Mesenchymal stem cell (in vitro differentiated cells and primary cell): ENCODE measurements at places on chromosomes 12 and 14.

- H3K36me3 ChIP-seq = no peaks in the 10 kb centered on the region
- peaks cover 30% of the 10 kb centered on the region for H3K27me3 ChIP-seq
- no peak overlapping the region for H3K27ac ChIP-seq
- H3K4me3 ChIP-seq = no peak overlapping the region
- DNase-seq = peak; percentile 44
These were observed 169.0 kb downstream of the PRIMA1 start for GRCh38 chr14:93619176-93619793.

DNA sequence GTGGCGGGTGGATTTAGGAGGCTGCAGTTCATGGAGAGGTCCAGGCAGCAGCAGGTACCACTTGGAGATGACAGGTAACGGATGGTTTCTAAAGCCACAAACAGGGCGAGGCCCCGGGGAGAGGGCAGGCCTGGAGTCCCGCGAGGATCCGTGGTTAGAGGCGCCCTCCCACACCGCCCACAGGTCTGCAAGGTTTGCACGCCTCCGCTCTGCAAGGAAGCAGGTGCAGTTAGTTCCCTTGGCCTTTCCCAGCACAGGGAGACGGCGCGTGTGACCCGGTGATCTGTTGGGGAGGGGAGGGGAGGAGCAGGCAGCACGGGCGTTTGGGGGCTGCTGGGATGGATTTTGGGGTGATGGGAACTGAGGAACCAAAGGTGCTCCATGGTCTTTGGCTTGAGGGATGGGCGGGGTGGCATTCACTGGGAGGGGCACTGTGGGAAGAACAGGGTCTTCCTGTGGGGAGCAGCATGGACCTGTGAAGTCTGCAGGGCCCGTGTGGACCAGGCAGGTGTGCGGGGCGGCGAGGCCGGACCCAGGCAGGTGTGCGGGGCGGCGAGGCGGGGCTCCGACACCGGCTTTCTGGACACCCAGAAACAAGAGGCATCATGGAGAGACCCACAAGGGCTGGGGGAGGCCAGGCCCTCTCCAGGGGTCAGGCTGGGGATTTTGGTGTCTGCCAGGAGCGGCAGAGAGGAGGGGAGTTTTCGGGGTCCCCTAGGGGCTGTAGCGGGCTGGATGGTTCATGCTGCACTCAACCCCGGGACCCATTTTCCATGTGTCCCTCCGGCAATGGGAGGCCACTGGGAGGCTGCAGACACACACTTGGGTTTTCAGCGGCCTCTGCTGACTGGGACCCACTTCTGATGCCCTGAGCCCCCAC, 29.1 kb downstream of the NOC4L start:
- no peak for DNase-seq
- no peak overlapping the region for H3K27ac ChIP-seq
- H3K27me3 ChIP-seq = peaks cover 21% of the 10 kb centered on the region
- peaks cover 1% of the 10 kb centered on the region for H3K4me1 ChIP-seq

- DNase-seq = no peak
- H3K27me3 ChIP-seq = no peaks in the 10 kb centered on the region
- H3K36me3 ChIP-seq = no peaks in the 10 kb centered on the region
- no peak overlapping the region for H3K27ac ChIP-seq
- no peak overlapping the region for H3K4me3 ChIP-seq
- H3K4me1 ChIP-seq = no peaks in the 10 kb centered on the region
These were observed 11.7 kb upstream of the MMP17 start for GRCh38 chr12:131816495-131816894.

DNA sequence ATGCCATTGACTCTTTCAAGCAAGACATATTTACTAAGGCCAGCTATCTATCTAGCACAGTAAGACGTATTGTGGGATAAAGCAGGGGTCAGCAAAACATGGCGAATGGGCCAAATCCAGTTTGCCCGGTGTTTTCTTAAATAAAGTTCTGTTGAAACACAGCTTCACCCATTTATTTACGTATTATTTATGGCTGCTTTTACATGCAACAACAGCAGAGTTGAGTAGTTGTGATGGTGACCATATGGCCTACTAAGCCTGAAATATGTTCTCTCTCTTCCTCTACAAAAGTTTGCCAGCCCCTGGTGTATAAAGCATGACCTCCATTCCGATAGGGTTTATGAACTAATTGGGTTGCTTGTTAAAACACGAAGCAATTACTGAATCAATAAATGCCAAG, 322.1 kb downstream of the CCDC91 start:
- H3K36me3 ChIP-seq = no peaks in the 10 kb centered on the region
- H3K4me3 ChIP-seq = no peak overlapping the region
- no peak overlapping the region for H3K27ac ChIP-seq
- no peak for DNase-seq

DNA sequence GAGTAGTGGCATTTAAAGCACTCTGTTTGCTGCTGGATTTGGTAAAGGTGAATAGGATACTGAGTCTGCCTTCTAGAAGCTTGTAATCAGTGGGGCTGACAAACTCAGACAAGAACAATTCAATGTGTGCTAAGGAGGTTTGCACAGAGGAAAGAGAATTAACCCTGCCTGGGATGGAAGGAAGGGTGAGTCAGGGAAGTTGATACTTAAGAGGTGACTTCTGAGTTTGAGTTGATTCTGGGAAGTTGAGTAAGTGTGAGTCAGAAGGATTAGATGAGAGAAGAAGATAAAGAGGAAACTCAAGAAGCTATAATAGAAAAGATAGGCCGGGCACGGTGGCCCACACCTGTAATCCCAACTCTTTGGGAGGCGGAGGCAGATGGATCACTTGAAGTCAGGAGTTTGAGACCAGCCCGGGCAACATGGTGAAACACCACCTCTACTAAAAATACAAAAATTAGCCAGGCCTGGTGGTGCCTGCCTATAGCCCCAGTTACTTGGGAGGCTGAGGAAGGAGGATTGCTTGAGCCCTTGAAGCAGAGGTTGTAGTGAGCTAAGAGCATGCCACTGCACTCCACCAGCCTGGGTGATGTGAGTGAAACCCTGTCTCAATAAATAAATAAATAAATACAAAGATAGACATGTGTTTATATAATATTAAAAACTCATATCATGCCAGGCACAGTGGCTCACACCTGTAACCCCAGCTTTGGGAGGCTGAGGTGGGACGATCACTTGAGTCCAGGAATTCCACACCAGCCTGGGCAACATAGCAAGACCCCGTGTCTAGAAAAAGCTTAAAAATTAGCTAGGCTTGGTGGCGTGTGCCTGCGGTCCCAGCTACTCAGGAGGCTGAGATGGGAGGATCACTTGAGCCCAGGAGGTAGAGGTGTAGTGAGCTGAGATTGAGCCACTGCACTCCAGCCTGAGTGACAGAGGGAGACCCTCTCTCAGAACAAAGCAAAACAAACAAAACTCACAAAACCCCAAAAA, 126.8 kb upstream of the CPM start:
- H3K27ac ChIP-seq = no peak overlapping the region
- peaks cover 1% of the 10 kb centered on the region for H3K4me1 ChIP-seq
- no peaks in the 10 kb centered on the region for H3K27me3 ChIP-seq
- no peak overlapping the region for H3K4me3 ChIP-seq
- DNase-seq = peak; percentile 89
- H3K36me3 ChIP-seq = no peaks in the 10 kb centered on the region

DNA sequence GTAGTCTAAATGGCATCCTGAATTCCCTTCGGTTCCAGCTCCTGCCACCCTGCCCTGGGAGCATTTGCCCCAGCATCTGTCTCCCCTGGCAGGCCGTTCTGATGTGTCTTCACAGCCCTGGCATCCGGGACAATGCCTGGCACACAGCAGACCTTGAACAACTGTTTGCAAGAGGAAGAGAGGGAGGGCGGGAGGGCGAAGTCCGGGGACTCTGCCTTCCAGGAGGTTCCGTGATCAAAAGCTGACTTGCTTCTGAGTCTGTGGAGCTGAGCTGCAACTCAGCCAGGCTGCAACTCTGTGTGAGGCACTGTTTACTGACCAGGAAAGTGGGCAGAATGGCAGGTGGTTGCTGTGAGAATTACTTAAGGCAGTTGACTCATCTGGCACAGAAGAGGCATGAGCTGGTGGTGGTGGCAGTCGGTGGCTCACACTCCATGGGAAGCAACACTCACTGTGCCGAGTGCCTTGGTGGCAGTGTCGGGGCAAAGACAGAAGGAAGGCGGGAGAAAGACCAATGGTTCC, 61.1 kb upstream of the DLK1 start:
- no peaks in the 10 kb centered on the region for H3K27me3 ChIP-seq
- no peaks in the 10 kb centered on the region for H3K36me3 ChIP-seq
- peaks cover 24% of the 10 kb centered on the region for H3K4me1 ChIP-seq

DNA sequence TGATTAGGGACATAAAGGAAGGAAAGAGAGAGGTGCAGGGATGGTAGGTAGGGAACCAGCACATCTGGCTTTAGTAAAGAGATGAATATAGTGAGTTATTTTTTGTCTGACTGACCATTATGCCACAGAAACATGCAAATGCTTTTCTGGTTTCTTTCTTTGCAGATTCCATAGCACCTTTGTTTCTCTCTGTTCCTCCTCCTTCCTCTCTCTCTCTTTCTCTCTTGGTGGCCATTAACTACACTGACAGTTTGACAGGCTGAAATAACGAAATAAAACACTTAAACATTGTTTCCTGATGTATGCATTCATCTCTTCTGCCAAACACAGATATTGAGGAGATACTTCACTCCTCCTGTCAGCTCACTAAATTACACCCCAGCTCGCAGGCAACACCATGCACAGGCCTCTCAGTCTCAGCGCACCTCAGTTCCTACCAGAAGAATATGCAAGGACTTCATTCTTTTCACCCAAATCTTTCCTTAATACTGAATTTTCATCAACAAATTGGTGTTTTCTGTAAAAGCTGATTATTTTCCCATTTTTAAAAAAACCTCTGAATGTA, 406.9 kb upstream of the SOX5 start:
- H3K4me3 ChIP-seq = no peak overlapping the region
- peaks cover under 1% of the 10 kb centered on the region for H3K4me1 ChIP-seq
- H3K36me3 ChIP-seq = no peaks in the 10 kb centered on the region
- no peak for DNase-seq

DNA sequence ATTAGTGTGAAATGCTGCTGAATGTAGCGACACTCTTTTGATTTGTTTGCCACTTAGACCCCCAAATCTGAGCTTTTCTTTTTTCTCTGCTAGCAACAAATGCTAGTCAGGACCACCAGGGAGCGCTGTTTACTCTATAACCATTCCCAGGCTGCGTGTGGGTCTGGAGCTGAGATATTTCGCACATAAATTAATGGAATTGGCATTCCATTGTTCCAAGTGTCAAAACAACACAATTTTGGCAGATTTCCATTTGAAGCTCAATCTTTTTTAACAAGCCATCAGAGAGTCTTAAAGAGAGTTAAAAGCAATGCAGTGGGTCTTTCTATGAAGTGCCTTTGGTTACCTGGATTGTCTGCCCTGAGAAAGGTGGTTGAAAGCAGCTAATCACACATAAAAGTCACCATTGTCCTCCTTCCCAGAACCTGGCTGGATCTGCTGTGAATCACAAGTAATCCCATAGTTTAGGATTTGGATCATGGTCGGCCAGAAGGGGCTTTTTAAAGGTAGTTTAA, 7.4 kb upstream of the TMEM132C start:
- peaks cover 3% of the 10 kb centered on the region for H3K27me3 ChIP-seq
- no peaks in the 10 kb centered on the region for H3K4me1 ChIP-seq
- DNase-seq = no peak
- H3K36me3 ChIP-seq = no peaks in the 10 kb centered on the region

DNA sequence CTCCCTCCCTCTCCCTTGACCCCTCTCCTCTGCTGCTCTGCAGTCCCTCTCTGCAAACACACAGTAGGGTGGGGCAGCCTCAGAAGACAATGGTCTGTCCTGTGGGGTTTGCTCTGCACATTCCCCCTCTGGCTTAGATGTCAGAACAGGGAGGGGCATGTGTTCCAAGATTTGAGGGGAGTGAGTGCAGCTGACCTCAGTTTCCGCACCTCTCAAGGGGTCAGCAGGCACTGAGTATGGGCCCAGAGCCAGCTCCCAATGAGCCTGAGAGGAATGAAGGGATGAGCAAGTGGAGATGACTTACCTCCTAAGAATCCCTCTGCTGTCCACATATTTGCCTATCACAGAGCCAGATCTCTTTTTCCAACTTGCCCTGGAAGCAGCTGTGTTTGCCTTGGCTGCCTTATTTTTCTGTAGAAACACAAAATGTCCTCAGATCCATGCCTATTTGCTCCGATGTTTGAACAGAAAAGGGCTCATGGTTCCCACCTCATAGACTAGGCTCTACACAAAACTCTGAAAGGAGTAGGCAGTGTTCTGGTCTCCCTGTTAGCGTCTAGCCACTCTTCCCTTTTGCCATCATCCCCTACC, 111.4 kb downstream of the CRACR2A start:
- H3K4me3 ChIP-seq = no peak overlapping the region
- H3K4me1 ChIP-seq = peaks cover 2% of the 10 kb centered on the region
- no peaks in the 10 kb centered on the region for H3K27me3 ChIP-seq
- no peak overlapping the region for H3K27ac ChIP-seq
